HepG2 (cell line): ENCODE measurements at places on chromosomes 1 and 21. TPM values are rescaled to one million over a fixed set of nuclear protein-coding genes. Genes with fewer than 3 reads are reported as not detected.

DNA sequence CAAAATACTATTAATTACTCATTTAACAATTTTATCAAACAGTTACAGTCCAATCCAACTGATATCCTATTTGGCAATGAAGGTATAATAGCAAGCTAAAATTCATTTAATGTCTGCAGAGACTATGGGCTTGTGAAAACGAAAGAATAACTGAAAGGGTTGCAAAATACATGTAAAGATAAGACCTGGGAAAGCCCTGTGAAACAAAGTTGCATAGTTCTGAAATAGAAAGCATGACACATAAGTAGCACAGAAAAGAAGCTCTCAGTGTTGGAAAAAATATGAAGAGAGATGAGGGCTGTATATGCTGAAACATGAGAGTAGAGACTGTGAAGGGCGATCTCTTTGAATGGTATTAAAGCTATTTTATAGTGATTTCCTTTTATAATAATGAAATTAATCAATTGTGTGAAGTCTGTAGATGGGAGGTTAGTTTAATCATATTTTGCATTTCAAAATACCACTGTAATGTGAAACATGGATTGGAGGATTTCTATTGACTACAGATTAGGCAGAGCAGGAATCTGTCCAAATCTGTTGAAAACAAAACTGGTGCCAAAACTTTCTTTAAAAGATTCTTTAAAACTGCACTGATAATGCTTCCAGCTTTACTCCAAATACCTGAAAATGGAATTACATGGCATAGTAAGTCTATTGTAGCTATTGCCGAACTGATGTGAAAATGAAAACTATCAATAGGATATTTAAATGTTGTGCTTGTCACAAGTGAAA is 1518.9 kb upstream of the B3GALT2 start:
- no peak for DNase-seq

DNA sequence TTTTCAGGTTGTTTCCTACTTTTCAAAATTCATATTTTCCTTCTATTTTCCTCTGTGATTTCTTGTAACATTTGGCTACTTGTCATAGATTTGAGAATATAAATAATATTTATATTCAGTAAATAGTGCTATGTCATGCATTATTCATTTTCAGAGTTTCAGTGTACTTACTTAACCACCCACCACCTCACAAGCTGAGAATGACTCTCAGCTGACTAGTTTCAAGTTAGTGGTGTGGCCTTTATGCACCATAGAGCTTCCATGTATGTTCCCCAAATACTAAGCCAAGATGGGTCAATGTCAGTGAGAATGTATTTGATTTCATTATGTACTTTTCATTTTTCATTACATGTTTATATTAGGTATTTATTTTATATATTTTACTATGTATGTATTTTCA is 56.9 kb upstream of the RGS1 start:
- DNase-seq = no peak

DNA sequence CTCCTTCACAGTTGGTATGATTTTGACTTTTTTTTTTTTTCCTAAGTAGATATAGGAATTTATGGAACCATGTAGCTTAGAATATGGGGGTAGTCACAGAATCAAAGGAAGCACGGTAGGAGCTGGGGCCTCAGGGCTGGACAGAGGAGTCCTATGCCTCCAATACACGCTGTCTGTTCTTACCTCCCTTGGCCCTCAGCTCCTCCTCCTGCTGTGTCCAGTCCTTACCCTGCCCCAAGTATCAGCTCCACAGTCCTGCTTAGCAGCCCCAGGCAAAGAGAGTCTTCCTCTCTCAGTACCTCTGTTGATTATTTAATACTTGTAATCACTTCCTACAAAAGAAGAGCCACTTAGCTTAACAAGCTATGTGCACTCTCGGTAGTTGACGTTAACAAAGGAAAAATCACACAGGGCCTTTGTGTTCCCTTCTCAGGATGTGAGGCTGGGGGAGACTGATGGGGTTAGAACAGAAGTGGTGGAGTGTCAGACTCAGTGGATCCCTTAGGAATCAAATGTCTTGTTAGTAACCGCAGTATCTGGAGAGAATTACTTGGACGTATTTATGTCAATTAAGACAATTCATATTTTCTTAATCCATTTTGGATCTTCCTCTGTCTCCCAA is 292.3 kb downstream of the HHAT start:
- DNase-seq = no peak

GRCh38 chr1:205061227-205061626 is 18.2 kb downstream of the CNTN2 start:
- no peak for DNase-seq

DNA sequence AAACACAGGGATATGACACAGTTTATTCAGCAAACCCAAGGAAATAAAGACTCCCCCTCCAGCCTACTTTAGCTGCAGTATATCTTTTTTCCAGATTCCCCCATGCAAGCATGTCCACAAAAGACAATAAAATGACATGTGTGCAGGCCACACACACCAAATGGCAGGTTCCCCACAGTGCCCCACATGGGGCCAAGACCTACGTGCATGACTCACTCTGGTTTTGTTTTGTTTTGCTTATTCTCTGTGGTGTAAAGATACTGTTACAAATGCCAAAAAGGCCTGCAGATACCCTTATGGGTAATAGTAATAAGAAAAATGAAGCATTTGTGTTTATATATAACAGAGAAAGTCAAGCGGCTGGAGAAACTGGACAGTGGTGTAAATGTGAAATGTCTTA is 71.6 kb downstream of the RD3 start:
- DNase-seq = no peak

GRCh38 chr1:58966103-58966916 is 182.5 kb upstream of the JUN start:
- no peak for DNase-seq

DNA sequence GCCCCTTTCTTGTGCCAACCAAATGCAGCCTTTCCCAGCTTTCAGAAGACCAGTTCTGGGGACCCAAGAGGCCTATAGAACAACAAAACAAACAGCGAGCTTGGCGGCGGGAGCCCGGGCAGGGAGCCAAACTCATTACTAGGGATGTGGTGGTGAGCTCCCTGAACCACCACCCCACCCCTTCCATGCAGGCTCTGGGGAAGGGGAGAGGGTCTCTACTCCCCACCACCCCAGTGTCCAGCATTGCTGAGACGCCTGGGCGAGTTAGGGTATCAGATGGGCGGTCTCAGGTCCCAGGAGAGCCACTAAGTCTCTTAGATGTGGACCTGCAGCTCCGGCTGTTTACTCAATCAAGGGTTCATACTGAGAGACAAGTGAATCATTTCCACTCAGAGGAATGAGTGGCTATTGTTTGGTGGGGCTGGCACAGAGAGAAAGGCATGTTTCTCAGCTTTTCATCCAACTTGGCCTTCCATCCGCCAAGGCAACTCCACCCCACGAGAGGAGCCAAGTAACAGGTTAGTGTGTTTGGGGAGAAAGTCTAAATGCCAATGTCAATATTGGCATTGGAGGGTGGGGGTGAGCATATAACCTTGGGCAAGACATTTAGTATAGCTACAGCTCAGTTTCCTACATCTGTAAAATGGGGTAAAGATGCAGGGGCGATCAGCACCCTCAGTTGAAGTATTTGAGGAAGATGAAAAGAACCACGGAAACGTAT is 40.9 kb downstream of the PLXNA2 start:
- DNase-seq = peak; percentile 79

- no peak for DNase-seq
Observed at GRCh38 chr1:163684785-163685184, 363.0 kb downstream of the NUF2 start.

- no peak for DNase-seq
Observed at GRCh38 chr1:84259989-84260388, 41.5 kb upstream of the SAMD13 start.

- peak; percentile 8 for DNase-seq
Observed at GRCh38 chr1:81549588-81550127, 251.1 kb upstream of the ADGRL2 start.

The PPIE gene
- 15.3 and 20.9 TPM in 2 replicates for total RNA-seq

The SCNM1 gene
- total RNA-seq = 31.5 and 32.5 TPM in 2 replicates

The C2CD4D gene
- total RNA-seq = not detected in 2 replicates

The IL12RB2 gene
- not detected in 2 replicates for total RNA-seq
